ENCODE measurements at places on chromosomes 2 and 18.

- DNase-seq: no peak
These were observed 12.2 kb downstream of the XDH start for GRCh38 chr2:31402388-31402787.

DNA sequence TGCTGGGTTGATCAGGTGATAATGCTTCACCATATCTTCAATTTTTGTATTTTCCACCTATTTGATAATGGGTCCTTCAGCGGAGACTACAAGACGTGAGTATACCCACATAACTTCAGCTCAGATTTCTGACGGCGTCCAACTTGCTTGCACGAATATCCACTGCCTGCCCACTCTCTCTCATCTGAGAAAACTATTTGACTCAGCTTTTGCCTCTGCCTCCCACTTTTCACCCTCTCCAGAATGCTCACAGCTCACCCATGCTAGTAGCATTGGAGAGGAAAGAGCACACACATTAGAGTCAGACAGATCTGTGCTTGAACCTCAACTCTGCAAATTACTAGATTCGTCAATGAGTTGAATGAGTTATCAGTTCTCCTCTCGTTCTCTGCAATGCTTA, 166.8 kb downstream of the BCL2 start:
- no peak for DNase-seq

GRCh38 chr2:16039055-16039454, 98.7 kb downstream of the MYCN start:
- no peak for DNase-seq

DNA sequence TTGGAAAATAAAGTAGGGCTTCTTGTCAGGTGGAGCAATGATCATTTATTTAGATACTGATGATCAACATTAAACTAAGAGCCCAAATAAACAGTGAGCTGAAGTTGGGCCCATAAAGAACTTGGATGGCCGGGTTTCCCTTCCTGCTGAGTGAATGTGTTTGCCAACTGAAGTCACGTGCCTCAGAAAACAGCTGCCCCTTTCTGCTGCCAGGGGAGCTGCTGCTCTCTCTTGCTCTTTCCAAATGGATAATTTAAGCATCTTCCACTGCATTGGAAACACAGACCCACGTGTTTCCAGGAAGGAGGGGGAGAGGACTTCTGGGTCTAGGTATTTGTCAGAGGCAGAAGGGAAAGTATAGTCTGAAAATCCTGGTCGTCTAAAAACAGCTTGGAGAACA, 22.9 kb upstream of the NCKAP5 start:
- DNase-seq: no peak

GRCh38 chr2:190618030-190618429, 30.9 kb upstream of the NAB1 start:
- DNase-seq: no peak

DNA sequence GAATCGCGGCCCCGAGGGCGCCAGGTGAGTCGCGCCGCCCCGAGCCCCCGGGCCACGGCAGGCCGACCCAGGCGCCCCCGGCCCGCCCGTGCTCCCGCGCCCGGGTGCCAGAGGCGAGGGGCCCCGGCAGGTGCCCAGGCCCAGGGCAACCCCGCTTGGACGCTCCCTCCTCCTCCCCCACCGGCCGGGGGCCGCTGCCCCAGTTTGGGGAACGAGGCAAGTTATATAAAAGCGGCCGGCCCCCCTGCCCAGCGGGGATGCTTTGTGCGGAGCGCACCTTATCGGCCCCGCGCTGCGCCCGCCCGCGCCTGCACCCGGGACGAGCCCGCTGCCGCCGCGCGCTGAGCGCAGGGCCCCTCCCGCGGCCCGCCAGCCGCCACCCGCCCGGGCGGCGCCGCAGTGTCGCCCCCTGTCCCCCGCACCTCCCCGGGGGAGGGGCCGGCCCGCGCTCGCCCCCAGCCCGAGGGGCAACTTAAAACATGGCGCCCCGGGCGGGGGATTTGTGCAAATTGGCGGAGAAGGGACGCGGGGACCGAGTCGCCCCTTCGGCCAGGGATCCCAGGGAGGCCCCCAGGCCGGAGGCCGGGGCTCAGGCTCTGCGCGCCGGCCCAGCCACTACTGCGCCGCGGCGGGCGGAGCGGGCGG, 639 bp downstream of the EPB41L3 start:
- DNase-seq: no peak

DNA sequence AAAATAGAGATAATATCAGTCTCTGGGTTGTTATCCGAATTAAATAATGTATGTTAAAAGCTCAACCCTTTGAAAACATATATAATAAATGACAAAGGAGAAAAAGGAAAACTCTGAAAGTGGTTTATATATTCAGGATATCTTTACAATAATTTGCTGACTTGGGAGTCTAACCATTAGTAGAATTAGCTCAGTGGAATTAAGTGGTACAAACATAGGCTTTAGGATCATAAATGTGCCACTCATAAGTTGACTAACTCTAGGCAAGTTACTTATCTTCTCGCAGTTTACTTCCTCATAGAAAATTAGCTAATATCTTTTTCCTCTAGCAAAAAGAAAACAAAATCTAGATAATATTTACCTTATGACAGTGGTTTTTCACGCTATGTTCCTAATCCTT, 44.6 kb downstream of the HEATR5B start:
- no peak for DNase-seq

DNA sequence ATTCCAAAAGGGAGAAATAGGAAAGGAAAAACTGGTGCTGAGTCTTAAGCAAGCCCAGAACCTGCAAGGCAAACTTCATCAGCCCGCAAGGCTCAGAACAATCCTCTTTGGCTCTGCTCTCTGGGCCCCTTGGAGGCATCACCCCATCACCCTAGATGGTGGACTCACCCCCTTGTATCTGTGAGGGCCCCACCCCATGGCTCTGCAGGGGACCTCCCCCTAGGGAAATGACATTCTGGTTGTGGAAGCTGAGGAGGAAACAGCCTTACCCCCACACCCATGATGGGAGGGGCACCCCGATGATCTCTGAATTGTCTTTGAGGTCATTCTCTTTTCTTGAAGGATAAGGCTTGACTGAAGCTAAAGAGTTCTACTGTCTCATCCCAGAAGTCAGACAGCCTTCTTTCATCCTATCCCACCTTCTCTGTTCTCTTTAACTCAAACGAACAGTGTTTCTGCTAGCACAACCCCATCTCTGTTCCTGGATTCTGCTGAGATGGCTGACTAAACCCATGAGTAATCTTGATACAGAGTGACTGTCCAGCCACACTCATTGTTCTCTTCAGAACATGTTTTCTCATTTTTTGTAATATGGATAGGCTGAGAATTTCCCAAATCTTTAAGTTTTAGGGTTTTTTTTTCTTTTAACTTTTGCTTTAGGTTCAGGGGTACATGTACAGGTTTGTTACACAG, 492.1 kb upstream of the MYT1L start:
- no peak for DNase-seq

DNA sequence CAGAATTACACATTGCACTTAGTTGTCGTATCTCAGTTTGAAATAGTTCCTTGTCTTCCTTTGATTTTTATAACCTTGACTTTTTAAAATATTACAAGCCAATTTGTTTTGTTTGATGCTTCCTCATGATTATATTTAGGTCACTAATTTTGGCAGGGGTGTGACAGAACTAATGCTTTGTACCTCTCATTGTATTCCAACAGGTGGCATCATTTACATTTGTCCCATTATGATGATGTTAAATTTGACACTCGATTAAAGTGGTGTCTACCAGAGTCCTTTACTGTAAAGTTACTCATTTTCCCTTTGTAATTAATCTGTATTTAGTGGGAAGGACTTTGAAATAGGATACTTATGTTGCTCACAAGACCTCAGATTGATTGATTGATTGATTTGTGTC, 21.5 kb upstream of the MFSD2B start:
- no peak for DNase-seq

GRCh38 chr2:28276807-28277206, 115.9 kb upstream of the FOSL2 start:
- DNase-seq: no peak

GRCh38 chr2:77831060-77831459, 308.9 kb upstream of the LRRTM4 start:
- no peak for DNase-seq

- no peak for DNase-seq
These were observed 68.7 kb upstream of the EDAR start for GRCh38 chr2:109057686-109058085.

DNA sequence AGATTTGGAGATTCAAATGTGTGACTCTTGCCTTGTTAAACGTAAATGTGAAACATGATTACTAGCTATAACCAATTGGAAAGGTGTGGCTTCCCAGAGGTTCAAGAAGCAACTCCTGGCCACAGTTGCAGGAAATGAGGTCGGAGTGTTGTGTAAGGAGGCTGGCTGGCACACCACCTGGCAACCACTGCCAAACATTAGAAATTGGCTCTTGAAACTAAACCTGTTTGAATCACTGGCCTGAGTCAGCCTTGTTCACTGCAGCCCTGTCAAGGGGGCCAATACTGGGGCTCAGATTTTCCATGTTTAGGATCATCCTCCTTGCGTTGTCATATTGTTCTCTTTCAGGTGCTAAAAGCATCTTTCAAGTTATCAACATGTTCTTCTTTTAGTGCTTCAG, 206.3 kb downstream of the ARL6IP6 start:
- DNase-seq: no peak

DNA sequence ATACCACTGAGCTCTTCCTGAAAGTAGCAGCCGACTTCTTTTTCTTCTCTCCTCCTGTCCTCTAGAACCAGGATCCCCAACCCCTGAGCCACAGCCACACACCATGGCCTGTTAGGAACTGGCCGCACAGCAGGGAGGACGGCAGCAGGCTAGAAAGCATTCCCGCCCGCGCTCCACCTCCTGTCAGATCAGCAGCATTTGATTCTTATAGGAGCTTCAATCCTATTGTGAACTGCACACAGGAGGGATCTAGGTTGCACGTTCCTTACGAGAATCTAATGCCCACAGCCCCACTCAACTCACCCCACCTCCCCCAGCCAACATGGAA, 179.1 kb upstream of the SH3BP4 start:
- DNase-seq: no peak

GRCh38 chr18:40124107-40124506, 1830.9 kb upstream of the PIK3C3 start:
- no peak for DNase-seq

GRCh38 chr18:8773980-8774379, 68.6 kb downstream of the MTCL1 start:
- DNase-seq: no peak

- DNase-seq: no peak
These were observed 115.7 kb downstream of the PLCL1 start for GRCh38 chr2:197920088-197920487.

DNA sequence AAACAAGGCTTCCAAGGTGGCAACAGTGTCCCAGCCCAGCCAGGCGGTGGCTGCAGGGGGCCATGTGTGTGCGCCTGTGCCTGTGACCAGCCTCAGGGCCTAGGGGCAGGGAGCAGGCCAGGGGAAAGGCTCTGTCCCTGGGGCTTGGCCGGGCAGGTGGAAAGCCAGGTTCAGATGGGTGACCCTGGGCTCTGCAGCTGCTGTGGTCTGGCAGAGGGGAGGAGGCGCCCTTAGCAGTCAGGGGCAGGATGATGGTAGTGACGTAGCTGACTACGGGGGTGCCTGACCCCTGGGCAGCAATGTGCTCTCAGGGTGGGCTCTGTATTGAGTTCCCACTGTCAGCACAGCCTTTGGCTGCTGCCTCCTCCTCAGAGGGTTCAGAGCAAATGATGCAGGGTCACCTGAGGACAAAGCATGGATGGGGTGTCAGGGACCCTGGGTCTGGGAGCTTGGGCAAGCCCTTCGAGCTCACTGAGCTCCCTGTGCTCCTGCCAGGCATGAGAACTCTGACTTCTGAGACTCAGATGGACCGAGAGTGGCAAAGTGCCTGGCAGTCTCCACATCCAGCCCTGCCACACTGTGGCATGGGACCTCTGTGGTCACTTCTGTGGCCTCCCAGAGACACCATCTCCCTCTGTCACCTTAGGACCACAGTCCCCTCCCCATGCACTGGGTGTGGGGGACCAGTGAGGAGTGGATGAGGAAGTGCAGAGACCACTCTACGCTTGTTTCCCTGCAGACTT, 56.6 kb upstream of the ALPP start:
- no peak for DNase-seq

Data from GM12891 (cell line).